ENCODE measurements at places on chromosomes 3 and 15.

DNA sequence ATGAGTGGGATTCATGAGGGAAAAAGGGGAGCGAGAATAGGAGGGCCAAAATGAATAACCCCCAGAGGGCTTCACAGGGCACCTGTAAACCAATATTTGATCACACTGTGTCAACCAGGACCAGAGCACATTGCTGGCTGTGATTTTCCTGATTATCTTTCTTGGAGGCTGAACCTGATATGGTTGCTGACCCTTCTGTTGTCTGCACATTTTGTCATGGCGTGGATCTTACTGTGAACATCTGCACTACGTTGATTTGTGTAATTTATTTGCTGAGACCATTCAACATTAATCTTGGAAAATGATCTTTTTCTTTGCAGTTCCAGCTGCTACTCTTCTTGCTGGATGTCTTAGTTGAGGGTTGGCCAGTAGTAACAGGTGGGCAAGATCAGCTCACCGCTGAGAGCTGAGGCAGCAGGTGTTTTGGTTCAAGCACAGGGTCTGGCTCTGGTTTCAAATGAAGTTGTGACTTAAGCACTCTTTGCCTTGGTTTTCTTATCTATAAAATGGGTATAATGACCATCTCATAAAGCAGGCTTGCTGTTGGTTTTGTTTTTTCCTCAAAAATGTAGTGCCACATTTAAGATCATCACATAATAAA lies 61.2 kb downstream of the ARHGEF26 start:
- DNase-seq: no peak

GRCh38 chr15:98380721-98381120 lies 267.6 kb upstream of the IGF1R start:
- DNase-seq: no peak

DNA sequence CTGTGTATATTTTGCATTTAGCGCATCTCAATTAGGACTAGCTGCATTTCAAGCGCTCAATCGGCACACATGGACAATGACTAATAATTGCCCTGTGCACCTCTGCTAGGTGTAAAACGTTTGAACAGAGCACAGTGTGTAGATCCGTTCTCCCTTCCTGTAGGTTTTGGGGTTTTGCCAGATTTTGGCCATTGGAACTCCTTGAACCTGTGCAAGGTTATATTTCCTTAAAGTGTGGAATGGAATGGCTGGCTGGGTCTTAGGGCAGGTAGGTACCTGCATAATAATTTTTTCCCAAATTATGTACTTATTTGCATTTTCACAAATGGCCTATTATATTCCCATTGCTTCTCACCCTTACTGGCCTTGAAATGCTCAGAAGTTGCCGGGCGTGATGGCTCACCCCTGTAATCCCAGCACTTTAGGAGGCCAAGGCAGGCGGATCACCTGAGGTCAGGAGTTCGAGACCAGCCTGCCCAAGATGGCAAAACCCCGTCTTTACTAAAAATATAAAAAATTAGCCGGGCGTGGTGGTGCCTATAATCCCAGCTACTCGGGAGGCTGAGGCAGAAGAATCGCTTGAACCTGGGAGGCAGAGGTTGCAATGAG lies 777 bp downstream of the RNU5B-1 start:
- DNase-seq: no peak

DNA sequence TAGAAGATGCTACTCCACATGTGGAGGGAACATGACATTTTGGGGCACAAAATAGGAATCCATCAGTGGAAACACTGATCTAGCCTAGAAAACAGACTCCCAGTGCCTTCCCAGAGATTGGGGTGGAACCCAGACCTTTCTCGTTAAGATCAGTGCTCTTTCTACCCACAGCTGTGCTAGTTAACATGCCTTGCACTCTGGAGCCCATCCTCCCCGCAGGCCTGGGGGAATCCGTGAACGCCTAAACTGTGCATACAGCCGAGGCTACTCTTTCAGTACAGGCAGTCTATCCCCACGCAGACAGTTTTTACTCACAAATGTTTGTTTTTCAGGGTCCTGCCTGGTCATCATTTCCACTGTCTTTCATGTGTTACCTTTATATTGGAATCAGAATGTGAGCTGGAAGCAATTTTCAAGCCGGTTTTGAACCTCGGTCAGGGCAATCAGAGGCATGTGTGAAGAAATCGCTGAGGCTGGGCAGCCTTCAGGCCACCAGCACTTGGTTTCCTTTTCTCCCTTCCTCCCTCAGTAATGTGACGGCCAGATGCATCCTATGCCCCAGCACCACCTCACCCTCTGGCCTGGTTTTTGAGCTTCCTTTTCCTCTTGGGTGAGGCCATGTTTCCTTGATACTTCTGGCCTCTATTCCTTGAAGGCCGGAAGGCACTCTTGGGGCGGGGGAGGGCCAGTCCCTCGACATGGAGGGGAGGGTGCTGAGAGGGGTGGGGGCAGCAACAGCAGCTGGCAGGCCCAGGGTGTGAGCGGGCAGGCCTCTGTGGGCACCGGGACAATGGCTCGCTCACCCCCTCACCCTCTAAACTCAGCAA lies 123.6 kb upstream of the GALNT15 start:
- DNase-seq: peak; percentile 73

- DNase-seq: peak; percentile 7
Measured at GRCh38 chr3:32340039-32340438, 51.6 kb upstream of the CMTM7 start.

DNA sequence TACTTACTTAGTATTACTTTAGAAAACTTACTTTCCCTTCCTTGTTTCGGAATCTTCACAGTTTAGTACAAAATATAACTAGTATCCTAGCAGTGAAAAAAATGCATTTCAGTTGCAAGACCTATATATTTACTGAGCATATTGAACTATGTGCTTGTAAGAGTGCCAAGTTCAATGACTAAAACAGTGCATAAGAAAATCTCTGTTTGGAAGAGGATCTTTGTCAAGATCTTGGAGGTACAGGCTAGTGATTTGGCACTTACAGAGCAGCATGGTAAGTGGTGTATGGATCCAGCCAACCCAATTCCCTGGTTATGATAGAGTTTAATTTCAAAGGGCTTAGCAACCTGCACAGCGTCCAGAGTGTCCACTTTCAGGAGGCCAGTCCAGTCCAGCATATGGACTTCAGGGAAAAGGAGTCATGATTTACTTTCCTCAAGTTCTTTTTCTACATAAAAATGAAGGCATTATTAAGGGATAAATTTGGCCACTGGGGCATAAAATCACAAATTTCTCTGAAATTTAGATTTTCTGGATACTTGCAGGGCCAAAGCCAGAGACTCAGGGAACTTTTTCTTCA lies 625.8 kb upstream of the BCHE start:
- no peak for DNase-seq

DNA sequence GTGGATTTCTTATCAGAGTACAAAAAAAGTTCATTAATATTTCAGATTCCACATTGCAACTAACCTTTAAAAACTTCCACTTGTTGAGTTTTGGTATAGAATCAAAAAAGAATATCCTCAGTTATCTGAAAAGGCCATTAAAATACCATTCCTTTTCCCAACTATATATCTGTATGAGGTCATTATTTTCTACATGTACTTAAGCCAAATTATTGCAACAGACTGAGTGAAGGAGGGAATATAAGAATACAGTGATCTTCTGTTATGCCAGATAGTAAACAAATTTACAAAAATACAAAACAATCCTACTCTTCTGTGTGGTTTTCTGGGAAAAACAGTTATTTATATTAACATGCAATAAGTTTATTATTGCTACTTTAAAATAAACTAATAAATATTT lies 5.7 kb upstream of the GANC start:
- DNase-seq: peak; percentile 11

DNA sequence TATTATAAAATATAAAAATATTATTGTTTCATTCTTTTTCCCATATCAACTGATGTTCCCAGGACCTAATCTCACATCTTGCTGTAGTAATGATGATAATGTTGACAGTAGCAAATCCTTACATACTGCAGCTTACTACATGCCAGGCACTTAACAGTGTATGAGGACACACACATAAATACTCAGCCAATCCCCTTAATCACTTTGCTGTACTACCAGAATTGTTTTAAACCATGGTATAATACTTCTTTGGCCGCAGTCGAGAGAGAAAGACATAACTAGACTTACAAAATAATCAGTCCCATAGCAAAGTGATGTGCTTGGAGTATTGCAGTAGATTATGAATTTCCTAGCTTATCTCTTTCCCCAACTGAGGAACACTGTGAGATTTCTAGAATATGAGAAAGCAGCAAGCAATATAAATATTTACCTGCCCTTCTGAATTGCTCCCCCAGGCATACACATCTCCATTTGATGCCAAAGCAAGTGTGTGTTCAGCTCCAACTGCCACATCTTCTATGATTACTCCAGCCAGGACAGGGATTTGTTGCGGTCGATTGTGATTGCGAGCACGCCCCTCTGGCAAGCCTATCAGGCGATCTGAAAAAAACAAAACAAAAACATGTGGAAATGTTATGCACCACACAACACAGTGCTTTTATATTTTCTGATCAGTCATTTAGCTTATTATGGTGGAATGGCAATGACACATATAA lies 33.0 kb downstream of the FBXL22 start:
- no peak for DNase-seq

DNA sequence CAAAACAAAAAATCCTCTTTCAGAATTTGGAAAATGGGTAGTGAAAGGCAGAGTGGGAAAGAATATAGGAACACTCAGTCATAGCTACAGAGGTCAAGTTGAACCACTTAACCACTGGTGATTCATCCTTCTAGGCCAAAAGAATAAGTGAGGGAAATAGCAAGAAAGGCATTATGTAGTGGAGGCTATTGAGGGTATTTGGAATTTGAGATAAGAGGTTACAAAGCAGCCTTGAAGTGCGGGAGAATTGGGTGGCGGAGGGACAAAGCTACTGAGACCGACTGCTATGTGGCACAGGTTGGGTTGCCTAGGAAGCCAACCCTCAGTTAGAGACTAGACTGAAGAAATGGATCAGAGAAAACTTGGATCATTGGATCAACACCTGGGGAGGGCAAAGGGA lies 109.5 kb downstream of the SYNPR start:
- DNase-seq: no peak

DNA sequence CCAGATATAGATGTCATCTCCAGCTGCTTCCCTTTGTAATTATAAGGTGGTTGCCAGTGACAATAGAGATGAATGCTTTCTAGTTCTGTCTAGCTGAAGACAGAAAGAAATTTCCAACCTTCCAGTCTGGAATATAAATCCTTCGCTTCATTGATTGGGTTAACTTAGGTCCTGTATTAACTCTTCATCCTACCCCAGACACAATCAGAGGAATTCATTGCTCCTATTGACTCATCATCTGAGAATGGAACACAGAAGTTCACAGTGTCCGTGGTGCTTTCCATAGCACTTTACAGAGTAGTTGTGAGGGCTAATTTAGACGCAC lies 241.4 kb downstream of the NFKBIZ start:
- DNase-seq: peak; percentile 16

- no peak for DNase-seq
Measured at GRCh38 chr3:118823626-118824025, 211.0 kb downstream of the IGSF11 start.

- peak; percentile 13 for DNase-seq
Measured at GRCh38 chr3:155643581-155644165, 101.2 kb downstream of the PLCH1 start.

DNA sequence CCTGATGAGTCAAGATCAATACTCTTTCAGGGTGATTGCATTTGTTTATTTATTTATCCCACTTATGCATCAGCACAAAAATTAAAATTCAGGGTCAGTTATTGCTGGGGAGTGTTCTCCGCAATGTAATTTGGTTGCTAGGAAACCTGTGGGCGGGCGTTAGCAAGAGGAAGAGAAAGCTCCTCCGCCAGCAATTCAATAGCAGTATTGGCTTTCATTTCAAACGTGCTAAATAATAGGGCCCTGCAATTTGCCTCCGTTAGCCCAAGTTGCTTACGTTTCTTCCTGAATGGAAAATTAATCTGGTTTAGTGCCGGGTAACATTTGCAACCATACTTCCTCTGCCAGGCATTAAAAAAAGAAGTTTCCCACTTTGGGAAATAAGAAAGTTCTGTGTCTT lies 35.5 kb upstream of the PLCL2 start:
- DNase-seq: no peak

DNA sequence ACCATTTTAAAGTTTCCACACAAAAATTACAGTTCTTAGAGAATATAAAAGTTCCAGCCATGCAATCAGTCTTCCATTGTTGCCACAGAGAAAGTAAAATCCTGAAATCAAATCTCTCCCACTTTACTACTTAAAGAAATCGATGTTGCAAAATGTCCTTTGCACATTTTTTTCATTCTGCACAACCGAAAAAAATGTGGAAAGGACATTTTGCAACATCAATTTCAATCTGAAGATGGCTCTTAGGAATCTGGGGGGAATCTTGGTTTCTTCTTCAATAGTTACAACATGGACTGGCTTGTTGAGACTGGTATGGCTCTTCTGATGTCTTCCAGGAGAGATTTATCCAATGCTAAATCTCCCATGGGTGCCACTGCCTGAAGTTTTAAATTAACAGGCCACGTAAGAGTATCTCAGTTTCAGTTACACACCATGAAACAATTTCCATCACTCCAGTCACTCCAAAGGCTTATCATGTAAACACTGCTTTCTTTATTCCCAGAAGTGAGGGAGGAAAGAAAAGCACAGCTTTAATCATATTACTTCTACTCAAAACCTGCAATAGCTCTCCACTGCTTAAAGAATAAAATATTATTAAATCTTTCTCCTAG lies 55.8 kb upstream of the CTNNB1 start:
- DNase-seq: peak; percentile 23

DNA sequence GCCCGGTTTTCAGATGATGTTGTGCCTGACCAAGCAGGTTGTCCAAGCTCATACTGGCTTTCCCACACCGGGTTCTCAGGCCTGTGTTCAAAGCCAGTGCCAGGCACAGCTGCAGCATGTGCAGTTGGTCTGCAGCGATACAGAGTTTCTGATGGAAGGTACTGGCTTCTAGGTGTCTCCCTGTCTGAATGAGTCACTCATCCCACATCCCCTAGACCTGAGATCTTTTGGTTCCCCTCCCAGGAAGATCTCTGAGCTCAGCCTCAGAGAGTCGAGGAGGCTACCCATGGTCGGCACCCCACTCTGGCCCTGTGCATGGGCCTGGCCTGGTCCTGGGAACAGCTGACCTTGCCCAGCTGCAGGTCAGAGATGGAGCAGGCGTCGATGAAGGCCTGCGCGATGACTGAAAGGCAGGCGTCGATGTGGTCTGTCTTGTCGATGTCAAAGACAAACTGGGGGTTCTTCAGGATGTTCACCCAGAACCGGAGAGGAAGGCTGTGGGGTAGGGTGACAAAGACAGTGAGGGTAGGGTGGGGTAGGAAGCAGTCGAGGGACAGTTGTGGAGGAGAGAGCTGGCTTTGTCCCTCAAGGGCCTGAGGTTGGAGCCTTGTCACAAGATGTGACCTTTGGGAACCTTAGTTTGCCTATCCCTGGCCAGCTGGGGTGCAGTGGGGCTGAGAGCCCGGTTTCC lies 15.3 kb downstream of the H1-8 start:
- DNase-seq: no peak

Measured in AG10803 (cell line).